Chondrocyte (in vitro differentiated cells): ENCODE measurements at places on chromosomes 12 and 14. TPM values are rescaled to one million over a fixed set of nuclear protein-coding genes. Genes with fewer than 3 reads are reported as not detected.

TMEM229B gene
- 1.3 to 2.9 TPM (median 1.7 TPM) in 3 replicates for total RNA-seq

ZFHX2 gene
- 5.9 to 11.8 TPM (median 9.8 TPM) in 3 replicates for total RNA-seq

IL22 gene
- total RNA-seq, result not detected in 3 replicates

INSM2 gene
- not detected in 3 replicates for total RNA-seq

PAPLN gene
- 16.4 to 45.3 TPM (median 16.8 TPM) in 3 replicates for total RNA-seq

OTOGL gene
- total RNA-seq, result 0.25 to 0.92 TPM in 2 of 3 replicates, not detected in the other

SLC25A21 gene
- 0.22 to 1.1 TPM (median 0.36 TPM) in 3 replicates for total RNA-seq

PTPN6 gene
- total RNA-seq, result 0.51 to 0.65 TPM in 2 of 3 replicates, not detected in the other

LRRC10 gene
- total RNA-seq, result not detected in 3 replicates

ABCD2 gene
- total RNA-seq, result 0.07 TPM in 1 of 3 replicates, not detected in the others

SLC38A4 gene
- 10.0 to 19.7 TPM (median 11.3 TPM) in 3 replicates for total RNA-seq

ZFP36L1 gene
- total RNA-seq, result 82.5 to 195 TPM (median 180 TPM) in 3 replicates

DNA sequence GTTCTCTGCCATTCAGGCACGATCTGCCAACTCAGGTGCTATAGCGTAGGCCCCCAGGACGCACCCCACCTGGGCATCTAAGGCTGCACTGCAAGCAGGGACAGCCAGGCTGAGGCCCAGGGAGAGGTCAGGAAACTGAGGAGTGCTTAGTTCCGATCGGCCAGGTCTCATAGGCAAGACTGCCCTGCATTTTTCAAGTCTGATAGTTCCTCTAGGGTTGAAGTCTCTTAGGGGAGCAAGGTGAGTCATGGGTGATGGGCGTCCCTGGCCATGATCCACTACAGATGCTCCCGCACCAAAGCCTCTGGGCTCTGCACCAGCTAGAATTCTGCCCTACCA is 13.2 kb downstream of the NOPCHAP1 start:
- no peak for DNase-seq

- no peak for DNase-seq
Measured at GRCh38 chr12:29425722-29426121, 44.8 kb upstream of the ERGIC2 start.

DNA sequence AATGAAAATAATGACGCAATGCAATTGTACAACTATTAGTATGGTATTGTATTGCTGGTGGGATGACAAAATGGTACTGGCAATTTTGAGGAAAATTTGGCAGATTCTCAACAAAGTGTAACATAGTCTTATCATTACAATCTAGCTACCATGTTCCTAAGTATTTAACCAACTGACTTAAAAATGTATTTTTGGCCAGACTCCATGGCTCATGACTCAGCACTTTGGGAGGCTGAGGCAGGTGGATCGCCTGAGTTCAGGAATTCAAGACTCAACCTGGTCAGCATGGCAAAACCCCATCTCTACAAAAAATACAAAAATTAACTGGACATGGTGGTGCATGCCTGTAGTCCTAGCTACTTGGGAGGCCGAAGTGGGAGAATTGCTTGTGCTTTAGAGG is 1409.5 kb downstream of the AACS start:
- DNase-seq, result no peak

- no peak for DNase-seq
Measured at GRCh38 chr12:124024776-124025175, 51.8 kb downstream of the ZNF664 start.

DNA sequence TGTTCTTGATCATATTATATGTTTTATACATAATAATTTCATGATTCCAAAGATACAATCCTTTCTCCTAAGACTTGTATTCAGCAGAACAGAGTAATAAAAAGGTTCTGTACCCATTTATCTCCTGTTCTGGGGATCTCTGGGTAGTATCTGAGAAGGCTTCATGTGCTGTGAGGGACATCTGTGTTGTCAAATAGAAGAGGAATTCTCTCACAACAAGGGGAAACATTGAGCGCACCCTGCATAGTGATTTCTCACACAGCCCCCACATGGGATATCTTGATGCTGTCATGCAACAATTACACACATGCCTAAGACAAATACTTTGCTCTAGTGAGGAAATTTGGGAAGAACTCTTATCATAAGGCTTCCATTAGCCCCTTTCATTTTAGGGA is 101.8 kb upstream of the ATF1 start:
- DNase-seq, result no peak

DNA sequence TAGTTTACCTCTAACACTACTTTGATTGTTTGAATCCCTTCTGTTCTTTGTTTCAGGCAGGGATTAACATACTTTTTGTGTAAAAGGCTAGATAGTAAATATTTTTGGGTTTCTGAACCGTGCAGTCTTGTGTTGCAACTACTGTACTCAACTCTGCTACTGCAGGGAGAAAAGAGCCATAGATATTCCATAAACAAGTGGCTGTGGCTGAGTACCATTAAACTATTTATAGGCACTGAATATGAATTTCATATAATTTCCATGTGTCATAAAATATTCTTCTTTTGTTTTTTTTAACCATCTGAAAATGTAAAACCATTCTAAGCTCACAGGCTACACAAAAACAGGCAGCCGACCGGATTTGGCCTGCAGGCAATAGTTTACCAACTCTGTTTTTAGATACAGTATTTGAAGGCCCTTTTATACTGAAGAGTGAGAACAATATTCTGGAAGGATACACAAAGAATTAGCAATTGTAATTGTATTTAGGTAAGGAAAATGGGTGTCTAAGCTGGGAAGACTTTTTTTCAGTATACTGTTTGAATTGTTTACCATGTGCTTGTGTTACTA is 15.7 kb downstream of the NR1H4 start:
- DNase-seq, result no peak

- DNase-seq, result no peak
Measured at GRCh38 chr12:44000309-44000952, 164.6 kb downstream of the TMEM117 start.

GRCh38 chr12:105083551-105084105 is 630 bp downstream of the ALDH1L2 start:
- DNase-seq, result no peak

DNA sequence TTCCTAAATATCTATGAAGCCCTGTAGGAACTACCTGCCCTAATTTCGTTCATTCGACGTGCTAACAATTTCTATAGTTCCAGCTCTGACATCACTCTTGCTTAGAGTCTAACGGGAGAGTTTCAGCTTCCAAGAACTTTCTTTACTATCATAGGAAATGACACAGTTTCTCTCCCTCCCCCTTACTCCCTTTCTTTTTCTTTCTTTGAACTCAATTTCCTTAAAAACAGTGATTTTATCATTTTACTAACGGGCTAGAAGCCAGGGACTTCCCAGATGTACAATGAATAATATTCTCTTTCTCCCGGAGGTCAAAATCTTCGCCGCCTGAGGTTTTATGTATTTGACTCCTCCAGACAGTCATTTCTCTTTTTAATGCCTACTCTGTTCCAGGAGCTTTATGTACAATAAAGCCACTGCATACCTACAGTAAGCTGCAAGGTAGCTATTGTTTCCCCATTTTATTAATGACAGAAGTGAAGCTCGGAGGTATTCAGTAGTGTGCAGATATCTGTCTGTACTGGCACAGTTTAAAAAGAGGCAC is 15.7 kb downstream of the SMCO2 start:
- no peak for DNase-seq

DNA sequence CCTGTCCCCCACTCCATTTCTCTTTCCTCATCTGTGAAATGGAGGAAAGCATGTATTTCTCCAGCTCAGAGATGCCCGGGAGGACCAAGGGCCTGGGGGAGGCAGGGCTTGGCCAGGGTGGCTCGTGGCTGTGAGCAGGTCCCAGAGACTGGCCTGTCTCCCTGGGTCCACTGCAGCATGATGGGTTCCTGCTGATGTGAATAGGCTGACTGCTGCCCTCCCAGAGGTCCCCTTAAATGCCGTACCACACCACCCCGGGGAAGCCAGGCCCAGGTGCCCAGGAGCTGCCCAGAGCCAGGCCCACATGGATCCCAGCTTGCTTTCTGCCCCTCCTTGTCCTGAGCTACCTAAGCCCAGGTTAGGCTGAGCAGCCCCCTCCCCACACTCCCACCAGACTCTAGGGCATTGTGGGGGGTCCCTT is 158.2 kb upstream of the C14orf180 start:
- DNase-seq, result no peak

- no peak for DNase-seq
Measured at GRCh38 chr12:106093246-106093645, 45.5 kb downstream of the NUAK1 start.

- DNase-seq, result no peak
Measured at GRCh38 chr12:5177096-5177495, 133.4 kb downstream of the KCNA5 start.

GRCh38 chr12:124006085-124006845 is 33.2 kb downstream of the ZNF664 start:
- DNase-seq, result no peak

GRCh38 chr14:102138535-102138934 is 1.2 kb upstream of the WDR20 start:
- DNase-seq, result no peak

GRCh38 chr12:113373969-113374368 is 15.6 kb downstream of the PLBD2 start:
- no peak for DNase-seq

- DNase-seq, result peak; percentile 63
Measured at GRCh38 chr12:113808095-113808951, 157.8 kb downstream of the RBM19 start.

DNA sequence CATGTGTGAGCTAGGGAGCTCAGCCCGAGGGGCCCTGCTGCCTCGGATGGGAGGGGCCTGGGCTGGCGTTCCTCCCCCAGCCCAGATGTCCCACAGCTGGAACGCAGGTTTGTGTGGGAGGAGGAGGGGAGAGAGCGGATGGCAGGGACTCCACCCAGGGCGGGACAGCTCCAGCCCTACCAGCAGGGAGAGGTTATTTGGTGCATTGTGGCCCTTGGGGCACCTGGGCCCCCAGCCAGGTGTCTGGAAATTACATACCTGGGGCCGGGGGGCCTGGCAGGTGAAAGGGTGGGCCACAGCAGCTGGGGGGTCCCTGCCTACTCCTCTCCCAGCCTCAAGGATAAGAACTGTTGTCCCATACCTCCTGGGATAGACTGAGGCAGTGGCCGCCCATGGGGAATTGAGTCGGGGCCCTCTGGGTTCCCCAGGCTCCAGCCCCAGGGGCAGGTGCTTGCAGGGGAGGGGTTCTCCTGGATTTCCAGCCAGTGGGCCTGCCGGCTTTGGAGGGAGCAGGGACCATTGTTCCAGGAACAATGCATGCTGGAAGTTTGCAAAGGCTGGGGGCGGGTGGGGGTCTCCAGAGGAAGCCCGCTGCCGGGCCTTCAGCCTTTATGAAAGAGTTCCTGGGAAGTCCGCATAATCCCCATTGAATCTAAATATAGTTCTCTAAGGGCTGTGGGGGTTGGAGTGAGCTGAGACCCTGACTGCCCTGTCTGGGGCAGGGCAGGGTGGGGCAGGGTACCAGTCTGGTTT is 1.2 kb downstream of the KIF26A start:
- DNase-seq, result peak; percentile 65

DNA sequence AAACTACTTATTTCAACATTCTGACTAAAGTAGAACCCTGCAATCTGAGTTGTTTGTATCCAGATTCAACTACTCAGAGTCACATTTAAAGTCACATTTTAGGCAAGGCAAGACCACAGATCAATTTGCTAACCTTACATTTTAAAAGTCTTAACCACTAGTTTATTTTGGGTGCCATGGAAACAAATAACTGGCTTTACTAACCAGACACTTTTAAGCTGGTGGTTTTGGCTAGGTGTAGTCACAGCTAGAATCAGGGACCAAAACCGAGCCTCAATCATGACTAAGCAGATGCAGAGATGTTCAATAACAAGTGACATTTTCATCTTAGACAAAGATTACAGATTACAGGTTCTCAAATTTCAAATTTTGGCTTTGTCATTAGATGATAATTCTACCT is 115.3 kb downstream of the PDE6H start:
- DNase-seq, result no peak

- DNase-seq, result no peak
Measured at GRCh38 chr14:81802341-81802740, 268.7 kb upstream of the SEL1L start.

GRCh38 chr12:1203735-1204019 is 212.7 kb downstream of the ERC1 start:
- DNase-seq, result no peak

DNA sequence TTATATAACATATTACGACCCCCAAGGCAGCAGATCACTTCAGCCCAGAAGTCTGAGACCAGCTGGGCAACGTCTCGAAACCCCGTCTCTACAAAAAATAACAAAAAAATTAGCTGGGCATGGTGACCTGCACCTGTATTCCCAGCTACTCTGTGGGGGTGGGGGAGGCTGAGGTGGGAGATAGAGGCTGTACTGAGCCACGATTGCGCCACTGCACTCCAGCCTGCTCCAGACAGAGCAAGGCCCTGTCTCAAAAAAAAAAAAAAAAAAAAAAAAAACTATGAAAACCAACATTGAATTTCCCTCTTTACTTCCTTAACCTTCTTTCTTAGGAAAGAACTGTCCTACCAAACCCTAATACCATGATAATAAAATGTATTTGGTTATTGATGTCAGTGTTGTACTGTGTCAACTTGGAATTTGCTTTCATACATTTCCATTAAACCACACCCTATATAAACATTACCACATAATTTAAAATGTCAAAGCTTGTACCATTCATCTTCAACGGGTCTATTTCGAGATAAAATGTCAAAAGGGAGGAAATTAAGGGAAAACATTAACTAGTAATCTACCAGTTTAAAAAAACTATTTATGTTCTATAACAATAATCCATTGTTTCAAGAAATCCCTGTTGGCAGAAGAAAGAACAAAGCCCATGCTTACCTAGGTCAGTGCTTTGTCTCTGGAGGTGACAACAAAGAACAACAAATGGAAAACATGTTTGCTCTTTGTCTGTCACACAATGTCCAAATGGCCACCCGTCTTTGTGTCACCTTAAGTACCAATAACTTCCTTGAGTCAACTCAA is 17.4 kb downstream of the GALNT4 start:
- no peak for DNase-seq

DNA sequence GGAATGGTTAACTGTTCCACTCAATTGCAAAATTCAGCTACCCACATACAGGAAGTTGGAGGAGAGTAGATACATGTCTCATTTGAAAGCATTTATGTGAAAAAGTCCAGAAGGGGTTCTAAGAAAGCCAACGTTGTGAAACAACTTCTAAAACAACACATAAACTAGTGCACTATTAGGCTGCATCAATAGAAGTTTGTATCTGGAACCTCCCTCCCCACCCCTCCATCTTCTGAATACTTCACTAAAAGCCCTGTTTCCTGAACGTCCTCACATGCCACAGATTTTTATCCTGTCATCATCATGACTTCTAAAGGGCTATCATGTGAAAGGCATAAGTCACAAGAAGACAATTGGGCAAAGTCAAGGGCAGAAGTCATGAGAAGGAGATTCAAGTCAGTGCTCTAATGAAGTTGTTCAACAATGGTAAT is 5.5 kb downstream of the KRT79 start:
- DNase-seq, result no peak

DNA sequence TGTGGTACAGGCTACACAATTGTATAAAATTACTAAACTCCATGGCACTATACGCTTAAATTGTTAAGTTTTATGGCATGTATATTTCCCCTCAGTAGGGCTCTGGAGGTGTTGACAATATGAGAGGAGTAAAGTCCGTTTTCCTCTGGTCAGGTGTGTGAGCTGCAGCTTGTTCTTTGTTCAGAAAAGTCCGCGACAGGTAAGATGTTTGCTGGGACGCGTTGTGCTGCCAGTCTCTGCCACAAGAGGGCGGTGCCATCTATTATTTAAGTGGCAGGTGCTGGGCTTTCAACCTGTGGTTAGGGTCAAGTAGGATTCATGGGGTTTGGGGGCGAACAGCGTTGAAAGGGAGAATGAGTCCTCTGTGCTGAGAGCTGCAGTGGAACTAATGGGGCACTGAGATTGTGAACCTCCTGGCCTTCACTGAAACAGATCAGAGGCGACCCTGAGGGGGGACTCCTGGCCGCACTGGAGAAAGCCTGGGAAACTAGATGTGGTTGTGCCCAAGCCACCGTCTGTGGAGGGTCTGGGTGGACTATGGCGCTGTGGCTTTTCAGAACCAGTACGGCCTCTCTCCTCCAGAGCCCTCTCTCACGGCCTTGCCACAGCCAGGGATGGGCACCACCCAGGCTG is 179.0 kb downstream of the SLC15A4 start:
- DNase-seq, result no peak
